GM04504 (cell line): ENCODE measurements at places on chromosomes 6 and 20.

GRCh38 chr6:153130515-153131036 is 506 bp downstream of the RGS17 start:
- no peak for DNase-seq

- DNase-seq, result no peak
Observed at GRCh38 chr20:400128-400453, 8.0 kb upstream of the RBCK1 start.

DNA sequence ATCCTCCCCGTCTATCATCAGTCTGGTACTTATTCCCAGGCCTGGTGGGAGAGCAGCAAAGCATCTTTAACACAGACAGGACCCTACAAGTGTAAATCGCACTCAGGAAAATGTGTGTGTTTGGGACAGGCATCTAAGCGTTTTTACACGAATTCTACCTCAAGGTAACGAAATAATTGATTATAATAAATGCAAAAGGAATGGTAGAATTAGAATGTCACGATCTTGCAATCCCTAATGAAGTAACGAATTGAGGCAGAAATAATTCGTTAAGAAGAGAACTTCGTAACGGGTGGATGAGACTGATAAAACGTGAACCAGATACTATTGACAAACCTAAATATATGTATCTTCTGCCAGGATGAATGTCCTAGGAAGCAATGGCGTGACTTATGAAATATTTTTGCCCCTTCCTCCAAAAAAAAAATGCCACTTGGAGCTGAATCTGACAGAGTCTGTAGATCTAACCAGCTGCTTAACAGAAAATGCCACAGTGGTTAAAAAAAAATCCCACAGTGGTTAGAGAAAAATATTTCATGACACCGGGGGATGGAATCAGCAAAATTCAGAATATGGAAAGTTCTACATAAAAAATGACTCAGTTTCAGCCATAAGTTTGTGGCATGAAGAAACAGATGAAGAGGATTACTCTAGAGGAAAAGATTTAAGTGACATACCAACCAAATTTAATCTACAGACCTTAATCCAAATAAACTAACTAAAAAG is 68.7 kb downstream of the F13A1 start:
- DNase-seq, result no peak

- no peak for DNase-seq
Observed at GRCh38 chr6:112343977-112344376, 3.2 kb upstream of the RFPL4B start.

DNA sequence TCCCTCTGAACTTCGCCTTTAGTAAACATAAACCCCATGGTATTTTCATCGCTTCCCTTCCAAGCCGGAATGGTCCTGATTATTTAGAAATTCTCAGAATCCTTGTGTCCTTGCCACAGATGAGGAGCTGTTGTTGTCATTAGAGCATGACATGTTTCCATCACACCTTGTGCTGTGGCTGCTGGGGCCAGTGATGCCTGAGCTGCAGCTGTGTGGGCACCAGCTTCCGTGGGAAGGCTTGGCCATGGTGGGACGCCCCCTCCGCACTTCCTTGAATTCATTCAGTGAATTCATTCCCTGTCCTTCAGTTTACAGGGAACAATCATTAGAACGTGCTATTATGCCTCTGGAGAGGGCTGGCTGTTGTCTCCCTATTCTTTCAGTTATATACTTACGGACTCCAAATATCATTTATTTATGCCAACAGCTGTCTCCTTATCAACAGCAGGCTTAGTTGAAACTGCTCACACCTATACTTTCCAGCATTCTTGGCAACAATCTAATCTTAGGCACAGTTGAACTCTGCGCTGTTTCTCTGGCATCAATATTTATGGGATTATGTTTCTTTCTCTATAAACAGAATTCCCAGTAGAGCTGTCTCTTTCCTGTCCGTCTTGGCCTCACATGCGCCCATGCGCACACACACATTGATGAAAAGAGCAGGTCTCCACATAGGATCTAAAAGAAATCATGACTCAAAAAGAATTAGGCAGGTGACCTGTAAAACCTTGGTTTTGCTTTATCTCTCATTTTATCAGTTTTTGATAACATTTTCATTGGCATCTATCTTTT is 9.0 kb downstream of the ADGRF1 start:
- no peak for DNase-seq

DNA sequence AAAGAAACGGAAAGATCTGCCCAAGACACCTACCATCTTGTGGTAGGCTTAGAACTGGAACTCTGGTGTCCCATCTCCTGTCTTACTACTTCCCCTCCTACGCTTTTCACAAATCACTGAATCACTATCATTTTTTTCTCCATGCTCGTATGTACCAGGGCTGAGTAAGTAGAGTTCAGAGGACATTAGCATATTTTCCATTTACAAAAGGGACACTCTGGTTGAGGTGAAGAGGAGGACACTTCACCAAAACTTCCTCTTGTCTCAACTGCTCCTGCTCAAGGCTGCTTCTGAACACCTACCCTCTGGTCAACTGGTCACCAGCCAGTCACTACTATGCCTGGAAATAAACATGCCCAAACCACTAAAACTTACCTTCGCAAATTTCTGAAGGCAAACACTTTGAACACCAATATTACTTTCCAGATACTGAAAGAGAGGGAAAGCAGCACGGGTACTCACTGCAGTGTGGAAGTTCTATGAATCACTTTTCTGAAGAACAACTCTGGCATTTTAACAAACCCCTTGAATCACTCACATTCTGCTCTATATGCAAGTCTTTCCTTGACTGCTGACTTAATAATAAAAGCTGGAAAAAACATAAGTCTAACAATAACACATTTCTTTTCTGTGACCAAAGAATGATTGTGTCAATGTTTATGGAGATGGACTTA is 123.3 kb downstream of the INSM1 start:
- peak; percentile 4 for DNase-seq

GRCh38 chr6:7431313-7431673 is 41.7 kb downstream of the RIOK1 start:
- DNase-seq, result no peak

DNA sequence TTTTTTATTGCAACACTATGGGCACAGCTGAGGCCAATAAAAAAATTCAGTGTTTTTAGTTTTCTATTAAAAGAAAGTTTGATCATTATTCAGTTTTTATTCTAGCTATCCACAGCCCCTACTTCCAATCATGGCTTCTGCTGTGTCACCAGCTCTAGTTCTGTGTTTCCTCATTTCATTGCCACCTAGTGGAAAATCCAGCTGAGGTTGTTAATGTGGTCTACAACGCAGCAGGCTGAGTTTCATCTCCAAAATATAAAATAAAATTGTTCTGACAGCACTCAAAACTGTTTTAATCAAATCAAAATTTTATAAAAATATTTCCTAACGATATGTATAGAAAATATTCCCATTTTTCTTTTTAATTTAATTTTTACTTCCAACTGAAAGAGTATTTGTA is 13.6 kb downstream of the COL9A1 start:
- no peak for DNase-seq

GRCh38 chr6:40308533-40309306 is 278.4 kb downstream of the LRFN2 start:
- peak; percentile 21 for DNase-seq

GRCh38 chr6:156876302-156876701 is 99.1 kb downstream of the ARID1B start:
- no peak for DNase-seq

DNA sequence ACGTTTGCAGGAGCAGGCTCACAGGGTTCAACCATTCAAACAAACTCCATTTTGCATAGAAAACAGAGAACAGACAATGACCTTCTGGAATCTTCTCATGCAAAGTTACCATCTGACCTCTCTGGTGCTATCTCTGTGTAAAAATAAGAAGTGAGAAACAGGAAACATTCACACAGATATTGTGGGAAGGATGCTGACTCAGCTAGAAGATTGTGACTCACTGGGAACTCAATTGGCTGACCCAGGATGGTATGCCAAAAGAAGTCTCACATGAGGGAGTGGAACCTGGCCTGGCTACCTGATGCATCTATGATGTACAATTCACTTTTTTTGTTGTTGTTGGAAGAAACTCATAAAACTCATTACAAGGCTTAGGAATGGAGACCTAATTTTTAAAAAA is 61.1 kb upstream of the TBX18 start:
- DNase-seq, result no peak

GRCh38 chr20:48827855-48828733 is at the start of gene PREX1:
PREX1 (minus strand) TSS chr20:48827999; CDS start chr20:48827860, 139 bp downstream.
- DNase-seq, result peak; percentile 58

DNA sequence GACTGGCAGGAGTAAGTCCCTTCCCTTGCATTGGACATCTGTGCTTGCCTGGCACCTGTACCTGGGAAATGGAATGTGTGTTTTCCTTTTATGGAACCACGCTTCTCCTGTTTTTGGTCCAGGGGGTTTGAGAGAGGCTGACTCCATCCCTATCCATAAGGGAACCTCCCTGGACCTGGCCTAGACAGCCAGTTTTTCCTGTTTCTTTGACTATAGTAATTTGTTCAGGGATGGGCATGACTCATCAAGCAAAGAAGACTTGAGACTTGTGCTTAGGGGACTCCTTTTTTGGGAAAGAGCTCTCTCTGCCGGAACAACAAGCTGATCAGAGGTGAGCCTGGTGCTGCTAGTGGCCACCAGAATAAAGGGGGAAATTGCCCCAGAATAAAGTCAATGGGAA is 393.8 kb downstream of the CDH26 start:
- no peak for DNase-seq

GRCh38 chr6:130034378-130035146 is 16.2 kb downstream of the L3MBTL3 start:
- peak; percentile 88 for DNase-seq

DNA sequence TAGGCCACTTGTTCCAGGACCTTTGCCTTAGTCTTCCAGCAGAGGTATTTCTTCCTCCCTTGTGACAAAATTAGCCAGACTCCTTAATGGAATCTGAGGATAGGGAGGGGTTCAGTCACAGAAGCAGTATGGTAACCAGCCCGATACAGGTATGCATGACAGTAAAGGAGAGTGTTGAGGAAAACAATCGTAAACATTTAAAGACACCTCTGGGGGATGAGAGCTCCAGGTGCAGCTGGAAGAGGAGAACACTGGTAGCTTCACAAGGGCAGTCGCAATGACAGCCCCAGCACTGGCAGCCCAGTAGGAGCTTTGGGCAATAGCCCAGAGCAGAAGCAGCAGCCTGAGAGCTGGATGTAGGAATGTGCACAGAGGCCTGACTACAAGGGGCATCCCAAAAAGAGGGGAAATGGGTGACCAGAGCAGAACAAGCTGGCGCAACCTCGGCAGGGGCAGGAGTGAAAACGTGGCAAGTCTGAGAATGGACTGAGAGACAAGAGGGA is 344.9 kb upstream of the JAG1 start:
- DNase-seq, result no peak

DNA sequence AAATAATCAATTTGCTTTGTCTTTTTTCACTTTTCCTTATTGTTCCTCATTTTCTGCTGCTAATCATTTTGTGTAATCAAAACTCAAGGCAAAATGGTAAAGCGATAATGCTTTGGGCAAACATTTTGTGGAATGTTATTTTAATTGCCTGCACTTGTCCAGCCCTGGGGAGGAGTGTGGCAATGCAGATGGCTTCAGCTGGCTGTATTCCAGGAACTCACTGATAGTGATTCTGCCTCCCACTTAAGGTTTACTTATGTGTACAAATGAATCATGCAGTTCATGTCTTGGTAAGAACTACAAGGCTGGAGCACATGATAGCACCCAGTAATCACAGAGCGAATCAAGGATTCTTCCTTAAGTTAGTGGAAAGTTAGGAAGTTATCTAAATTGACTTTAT is 107.8 kb downstream of the COL19A1 start:
- no peak for DNase-seq

DNA sequence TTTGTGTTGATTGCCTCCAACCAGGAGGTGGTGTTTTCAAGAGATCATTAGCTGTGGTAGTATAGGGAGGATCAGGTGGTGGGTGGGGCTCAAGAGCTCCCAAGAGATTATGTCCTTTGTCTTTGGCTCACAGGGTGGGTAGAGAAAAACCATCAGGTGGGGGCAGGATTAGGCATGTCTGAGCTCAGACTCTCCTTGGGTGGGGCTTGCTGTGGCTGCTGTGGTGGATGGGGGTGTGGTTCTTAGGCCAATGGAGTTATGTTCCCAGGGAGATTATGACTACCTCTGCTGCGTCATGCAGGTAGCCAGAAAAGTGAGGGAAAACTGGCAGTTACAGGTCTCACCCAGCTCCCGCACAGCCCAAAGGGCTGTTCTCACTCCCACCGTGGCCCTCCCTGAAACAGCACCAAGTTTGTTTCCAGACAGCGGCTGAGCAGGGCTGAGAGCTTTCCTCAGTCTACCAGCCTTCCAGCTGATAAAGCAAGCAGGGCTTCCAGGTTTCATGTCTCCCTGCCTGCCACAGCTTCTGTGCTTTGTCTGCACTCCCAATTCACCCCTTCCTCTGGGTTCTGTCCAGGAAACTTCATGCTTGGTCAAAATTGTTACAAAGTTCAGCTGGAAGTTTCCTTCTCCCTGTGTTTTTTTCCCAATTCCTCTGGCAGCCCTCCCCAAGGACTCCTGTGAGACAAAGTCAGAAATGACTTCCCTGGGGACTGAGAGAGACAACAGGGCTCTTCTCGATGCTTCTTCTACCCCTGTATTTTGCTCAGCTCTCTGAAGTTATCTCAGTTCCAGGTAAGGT is 481.1 kb upstream of the MAN1A1 start:
- DNase-seq, result no peak

- DNase-seq, result no peak
Observed at GRCh38 chr6:26501482-26501986, 1.4 kb downstream of the BTN1A1 start.

- no peak for DNase-seq
Observed at GRCh38 chr6:15338476-15338875, 92.6 kb downstream of the JARID2 start.

- DNase-seq, result no peak
Observed at GRCh38 chr6:25286891-25287290, 7.7 kb downstream of the CARMIL1 start.

GRCh38 chr20:63711085-63711645 is 3.3 kb downstream of the ZGPAT start:
- no peak for DNase-seq

DNA sequence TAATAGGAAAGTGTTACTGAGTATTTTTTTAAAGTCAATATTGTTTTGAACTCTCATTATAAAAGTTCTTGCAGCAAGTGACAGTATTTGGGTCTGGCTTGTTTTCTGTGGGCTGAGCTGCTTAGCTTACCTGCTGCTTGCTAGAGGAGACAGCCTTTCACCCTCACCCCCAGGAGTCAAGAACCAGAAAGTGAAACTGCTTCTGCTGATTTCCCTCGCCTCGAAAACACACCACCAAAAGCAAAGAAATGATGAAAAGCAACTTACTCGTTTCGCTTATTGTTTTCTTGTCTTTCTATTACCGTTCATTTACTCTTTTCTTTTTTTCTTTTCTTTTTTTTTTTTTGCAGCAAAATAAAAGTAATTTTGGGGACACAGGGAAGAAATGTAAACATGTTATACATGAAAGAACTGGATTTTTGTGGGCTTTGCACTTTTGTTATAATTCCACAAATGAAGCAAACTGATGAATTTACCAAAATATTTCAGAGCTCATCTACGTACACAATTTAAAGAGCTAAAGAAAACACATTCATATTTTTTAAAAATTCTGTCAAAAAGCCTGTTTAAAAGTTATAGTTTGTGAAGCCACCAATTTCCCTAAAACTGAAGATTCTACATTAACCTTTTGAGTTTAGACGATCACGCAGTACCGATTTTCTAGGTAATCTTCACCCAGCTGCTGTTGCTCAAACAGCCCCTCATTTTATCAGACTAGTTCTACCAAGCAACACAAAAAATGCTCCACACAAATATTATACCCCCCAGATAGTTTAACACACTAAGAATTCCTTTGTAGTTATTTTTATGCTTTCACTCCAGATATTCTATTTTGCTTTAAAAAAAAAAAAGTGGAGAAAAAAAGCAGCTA is 1.7 kb downstream of the SCML4 start:
- DNase-seq, result no peak

- no peak for DNase-seq
Observed at GRCh38 chr6:106702451-106703110, 73.2 kb downstream of the QRSL1 start.
